Right lobe of liver (tissue), 6 donors: ENCODE measurements at places on chromosomes 4 and X.

DNA sequence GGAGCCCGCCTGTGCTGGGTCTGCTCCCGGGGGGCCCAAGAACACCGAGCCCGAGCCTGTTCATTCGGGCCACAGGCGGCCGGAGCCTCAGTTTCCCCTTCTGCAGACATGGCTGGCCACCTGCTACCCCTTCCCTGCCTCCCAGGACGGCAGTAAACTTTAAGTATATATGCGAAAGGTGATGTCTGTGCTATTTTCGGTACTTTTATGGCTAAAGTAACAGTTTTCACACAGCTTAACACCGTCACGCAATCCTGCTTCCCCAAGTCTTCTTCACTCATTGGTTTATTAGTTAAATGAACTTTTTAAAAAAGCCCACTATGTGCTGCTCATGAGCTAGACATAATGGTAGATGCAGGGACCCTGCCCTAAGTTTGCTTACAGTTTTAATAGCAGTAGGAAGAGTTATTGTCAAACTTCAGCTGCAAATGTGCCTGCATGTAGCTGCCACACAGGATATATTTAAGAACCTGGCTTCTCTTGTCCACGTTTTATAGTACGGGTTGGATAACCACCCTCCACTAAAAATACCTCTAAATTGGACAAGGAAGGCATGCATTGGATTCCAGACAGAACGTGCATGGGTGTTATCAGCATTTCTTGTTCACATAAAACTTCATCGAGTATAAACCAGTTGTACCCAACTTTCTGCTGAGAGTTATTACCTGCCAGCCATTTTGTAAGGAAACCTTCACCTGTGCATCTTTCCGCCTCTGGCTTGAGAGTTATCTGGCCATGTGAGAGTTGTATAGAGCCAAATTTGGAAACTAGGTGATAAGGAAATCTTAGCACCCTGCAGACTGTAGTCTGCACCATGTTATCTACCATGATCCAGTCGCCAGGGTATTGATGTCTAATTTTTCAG is 741 bp downstream of the ANAPC4 start:
- H3K36me3 ChIP-seq: no peaks in the 10 kb centered on the region
- H3K4me3 ChIP-seq: peak overlapping the region; percentile 86
- DNase-seq: no peak
- H3K4me1 ChIP-seq: no peaks in the 10 kb centered on the region
- H3K27me3 ChIP-seq: no peaks in the 10 kb centered on the region
- peak overlapping the region; percentile 52 for H3K27ac ChIP-seq

GRCh38 chr4:88730811-88731210 is 33.2 kb upstream of the NAP1L5 start:
- no peaks in the 10 kb centered on the region for H3K27me3 ChIP-seq
- no peak overlapping the region for H3K4me3 ChIP-seq
- no peak overlapping the region for H3K27ac ChIP-seq

DNA sequence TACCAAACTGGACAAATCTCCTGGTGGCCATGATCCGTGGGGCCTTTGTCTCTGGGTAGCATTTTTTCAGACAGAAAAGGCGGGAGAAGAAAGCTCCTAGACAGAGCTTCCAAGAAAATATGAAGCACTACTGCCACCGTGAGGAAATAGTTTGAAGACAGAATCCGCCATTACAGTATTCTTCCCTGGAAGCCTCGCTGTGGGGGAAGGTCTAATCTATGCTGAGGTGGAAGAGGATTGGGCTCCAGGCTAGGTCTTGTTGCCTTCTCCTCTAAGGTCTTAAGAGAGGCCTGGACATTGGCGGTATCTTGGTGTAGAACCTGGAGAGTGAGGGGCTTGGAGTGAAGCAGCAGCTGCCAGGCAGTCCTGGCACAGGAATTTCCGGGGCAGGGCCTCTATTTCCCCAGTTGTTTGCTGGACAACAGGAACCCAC is 218.9 kb downstream of the OR13H1 start:
- H3K36me3 ChIP-seq: no peaks in the 10 kb centered on the region
- DNase-seq: no peak
- no peak overlapping the region for H3K27ac ChIP-seq
- H3K4me1 ChIP-seq: no peaks in the 10 kb centered on the region

DNA sequence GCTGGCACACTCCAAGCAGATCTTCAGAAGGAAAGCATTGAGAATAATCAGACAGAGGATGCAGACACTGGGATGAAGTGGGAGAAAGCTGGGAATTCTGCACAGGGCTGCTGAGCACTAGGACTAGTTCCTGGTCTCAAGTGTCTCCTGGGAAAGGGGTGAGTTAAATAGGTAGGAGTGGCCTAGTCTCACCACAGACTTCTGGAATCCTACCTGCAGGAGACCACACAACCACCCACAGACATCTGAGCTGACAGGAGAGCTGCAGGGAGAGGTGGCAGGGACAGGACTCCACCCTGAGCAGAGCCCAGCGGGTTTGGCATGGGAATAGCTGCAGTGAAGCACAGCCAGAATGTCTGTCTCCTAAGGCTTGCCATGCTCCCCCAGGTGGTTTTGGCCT is 95.1 kb upstream of the GALNTL6 start:
- no peaks in the 10 kb centered on the region for H3K36me3 ChIP-seq
- no peak for DNase-seq
- H3K4me1 ChIP-seq: no peaks in the 10 kb centered on the region
- H3K27ac ChIP-seq: no peak overlapping the region

GRCh38 chr4:53055274-53055673 is 193.2 kb downstream of the RASL11B start:
- H3K4me1 ChIP-seq: no peaks in the 10 kb centered on the region
- DNase-seq: no peak
- no peak overlapping the region for H3K4me3 ChIP-seq
- no peaks in the 10 kb centered on the region for H3K27me3 ChIP-seq
- H3K27ac ChIP-seq: no peak overlapping the region
- no peaks in the 10 kb centered on the region for H3K36me3 ChIP-seq

DNA sequence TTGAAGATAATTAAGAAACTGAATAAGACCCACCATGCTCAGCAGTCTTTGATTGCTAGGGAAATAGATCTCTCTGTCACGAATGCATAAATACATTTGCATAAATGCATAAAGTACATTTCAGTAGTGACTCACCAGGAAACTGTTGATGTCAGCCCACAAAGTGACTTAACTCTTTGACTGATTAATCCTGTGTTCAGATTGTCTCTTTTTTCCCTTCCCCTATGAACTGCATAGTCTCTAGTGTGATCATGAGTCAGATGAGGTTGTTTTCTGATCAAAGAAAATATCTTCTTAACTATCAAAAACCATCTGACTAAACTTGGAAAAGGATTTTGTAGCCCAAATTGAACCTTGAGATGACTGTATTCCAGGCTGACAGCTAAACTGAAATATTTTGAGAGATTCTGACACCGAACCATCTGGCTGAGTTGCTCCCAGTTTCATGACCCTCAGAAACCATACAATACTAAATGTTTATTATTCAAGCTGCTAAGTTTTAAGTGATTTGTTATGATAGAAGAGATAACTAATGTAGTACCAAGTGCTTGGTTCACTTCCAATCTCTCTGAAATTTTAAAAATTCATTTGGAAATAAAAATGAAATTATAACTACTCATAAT is 1381.5 kb upstream of the AGA start:
- no peak for DNase-seq
- H3K4me1 ChIP-seq: no peaks in the 10 kb centered on the region
- H3K27me3 ChIP-seq: no peaks in the 10 kb centered on the region
